ENCODE measurements at places on chromosomes 3 and 15. TPM values are rescaled to one million over a fixed set of nuclear protein-coding genes. Genes with fewer than 3 reads are reported as not detected.
A peak's percentile ranks its signal among the peaks of the same experiment; 100 is the strongest.

DNA sequence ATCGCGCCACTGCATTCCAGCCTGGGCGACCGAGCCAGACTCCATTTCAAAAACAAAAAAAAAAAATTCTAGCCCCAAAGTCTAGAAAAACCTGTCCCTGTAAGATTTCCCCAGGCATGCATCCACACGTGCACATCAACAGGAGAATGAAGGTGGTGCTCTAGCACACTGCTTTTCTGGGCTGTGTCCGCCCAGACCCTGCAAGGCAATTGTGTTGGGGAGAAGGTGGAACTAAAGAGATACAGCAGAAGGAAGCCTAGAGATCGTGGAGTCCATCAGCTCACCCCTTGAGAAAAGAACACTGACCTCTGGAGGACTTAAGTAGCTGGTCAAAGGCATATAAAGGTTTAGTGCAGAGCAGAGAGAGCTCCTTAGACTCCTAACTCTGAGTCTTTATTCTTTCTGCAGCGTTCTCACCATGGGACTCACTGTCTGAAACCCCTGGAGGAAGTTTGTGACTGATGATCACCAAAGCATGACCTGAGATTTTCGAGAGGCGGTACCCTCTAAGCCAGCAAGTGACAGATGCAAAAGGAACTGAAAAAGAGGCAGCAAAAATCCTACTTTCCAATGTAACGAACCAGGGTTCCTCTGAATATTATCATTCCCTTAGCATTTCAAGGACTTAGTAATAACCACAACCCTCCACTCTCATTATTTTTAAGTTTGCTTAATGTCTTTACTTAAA, 179.8 kb downstream of the MEX3B start:
- H3K4me3 ChIP-seq = no peak overlapping the region
- no peak overlapping the region for H3K27ac ChIP-seq
- no peaks in the 10 kb centered on the region for H3K4me1 ChIP-seq
- no peaks in the 10 kb centered on the region for H3K36me3 ChIP-seq

GRCh38 chr15:79728867-79729266, 167.9 kb downstream of the MTHFS start:
- no peaks in the 10 kb centered on the region for H3K36me3 ChIP-seq
- H3K4me1 ChIP-seq = no peaks in the 10 kb centered on the region
- H3K27me3 ChIP-seq = no peaks in the 10 kb centered on the region
- no peak overlapping the region for H3K27ac ChIP-seq

- DNase-seq = no peak
- peaks cover 94% of the 10 kb centered on the region for H3K36me3 ChIP-seq
- H3K27ac ChIP-seq = no peak overlapping the region
- H3K4me1 ChIP-seq = no peaks in the 10 kb centered on the region
- no peak overlapping the region for H3K4me3 ChIP-seq
- no peaks in the 10 kb centered on the region for H3K27me3 ChIP-seq
Observed at GRCh38 chr3:180961087-180961486, 28.4 kb downstream of the DNAJC19 start.

DNA sequence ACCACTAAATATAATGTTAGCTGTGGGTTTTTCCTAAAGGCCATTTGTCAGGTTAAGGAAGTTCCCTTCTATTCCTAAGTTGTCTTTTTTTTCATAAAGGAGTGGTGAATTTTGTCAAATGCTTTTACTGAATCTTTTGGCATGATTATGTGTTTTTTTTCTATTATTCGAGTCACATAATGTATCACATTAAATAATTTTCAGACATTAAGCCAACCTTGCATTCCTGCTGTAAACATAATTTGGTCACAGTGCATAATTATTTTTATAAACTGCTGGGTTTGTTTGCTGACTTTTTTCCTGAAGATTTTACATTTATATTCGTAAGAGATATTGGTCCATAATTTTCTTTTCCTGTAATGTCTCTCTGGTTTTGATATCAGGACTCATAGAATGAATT, 101.8 kb upstream of the SPRED1 start:
- H3K27ac ChIP-seq = no peak overlapping the region
- H3K4me1 ChIP-seq = no peaks in the 10 kb centered on the region
- H3K36me3 ChIP-seq = no peaks in the 10 kb centered on the region

DNA sequence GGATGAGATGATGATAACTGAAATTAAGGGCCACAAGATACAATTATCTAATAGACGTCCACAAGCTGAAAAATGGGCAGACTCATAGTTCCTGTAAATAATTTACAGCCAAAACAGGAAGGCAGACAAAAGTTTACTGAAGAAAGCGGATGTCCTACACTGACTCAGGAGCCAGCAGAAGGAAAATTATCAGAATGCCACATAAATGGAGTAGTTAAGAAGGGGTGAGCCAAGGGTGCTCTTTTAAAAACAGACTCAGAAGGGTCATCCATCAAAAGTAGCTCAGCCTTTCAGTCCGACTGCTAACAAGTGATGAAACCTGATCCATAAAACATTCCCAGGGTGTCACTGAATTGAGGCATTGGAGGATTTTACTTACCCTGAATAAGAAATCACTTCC, 39.8 kb downstream of the TUSC7 start:
- no peaks in the 10 kb centered on the region for H3K27me3 ChIP-seq
- no peaks in the 10 kb centered on the region for H3K36me3 ChIP-seq
- H3K4me3 ChIP-seq = no peak overlapping the region
- no peak for DNase-seq

- peaks cover 4% of the 10 kb centered on the region for H3K4me1 ChIP-seq
- H3K27ac ChIP-seq = no peak overlapping the region
- DNase-seq = no peak
Observed at GRCh38 chr3:154926721-154927120, 153.4 kb upstream of the MME start.

- peak overlapping the region; percentile 88 for H3K4me3 ChIP-seq
- peaks cover 35% of the 10 kb centered on the region for H3K4me1 ChIP-seq
- peak overlapping the region; percentile 94 for H3K27ac ChIP-seq
- peaks cover 22% of the 10 kb centered on the region for H3K36me3 ChIP-seq
- H3K27me3 ChIP-seq = no peaks in the 10 kb centered on the region
- DNase-seq = no peak
Observed at GRCh38 chr3:49166752-49167556, 823 bp upstream of the CCDC71 start.

DNA sequence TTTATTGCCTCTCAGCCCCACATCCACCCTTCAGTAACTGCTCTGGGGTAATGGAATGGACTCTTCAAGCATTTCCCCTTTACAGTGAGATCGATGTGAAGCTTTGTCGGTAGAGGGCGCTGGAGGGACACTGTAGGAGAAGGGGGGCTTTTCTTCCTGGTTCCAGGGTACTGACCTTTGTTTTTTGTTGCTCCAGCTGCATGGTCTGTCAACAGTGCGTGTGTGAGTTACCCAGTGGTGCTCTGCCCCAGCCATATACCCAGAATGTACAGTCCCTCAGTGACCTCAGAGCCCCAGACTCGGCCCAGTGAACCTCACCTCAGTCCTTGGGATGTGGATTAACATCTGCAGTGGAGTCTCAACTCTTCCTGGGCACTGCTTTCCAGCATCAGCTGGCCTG, 180.3 kb upstream of the TSC22D2 start:
- H3K27ac ChIP-seq = no peak overlapping the region
- H3K4me1 ChIP-seq = peaks cover 25% of the 10 kb centered on the region
- no peak overlapping the region for H3K4me3 ChIP-seq

GRCh38 chr3:185276415-185276814, 22.6 kb upstream of the EHHADH start:
- H3K4me1 ChIP-seq = no peaks in the 10 kb centered on the region
- H3K36me3 ChIP-seq = no peaks in the 10 kb centered on the region
- no peak overlapping the region for H3K4me3 ChIP-seq

- no peaks in the 10 kb centered on the region for H3K36me3 ChIP-seq
- H3K27me3 ChIP-seq = no peaks in the 10 kb centered on the region
- peaks cover 58% of the 10 kb centered on the region for H3K4me1 ChIP-seq
- no peak for DNase-seq
Observed at GRCh38 chr3:172152874-172153273, 113.5 kb downstream of the FNDC3B start.

GRCh38 chr3:38950581-38950980, 101.2 kb downstream of the SCN11A start:
- no peaks in the 10 kb centered on the region for H3K36me3 ChIP-seq
- DNase-seq = no peak
- H3K27ac ChIP-seq = no peak overlapping the region
- H3K4me1 ChIP-seq = no peaks in the 10 kb centered on the region

DNA sequence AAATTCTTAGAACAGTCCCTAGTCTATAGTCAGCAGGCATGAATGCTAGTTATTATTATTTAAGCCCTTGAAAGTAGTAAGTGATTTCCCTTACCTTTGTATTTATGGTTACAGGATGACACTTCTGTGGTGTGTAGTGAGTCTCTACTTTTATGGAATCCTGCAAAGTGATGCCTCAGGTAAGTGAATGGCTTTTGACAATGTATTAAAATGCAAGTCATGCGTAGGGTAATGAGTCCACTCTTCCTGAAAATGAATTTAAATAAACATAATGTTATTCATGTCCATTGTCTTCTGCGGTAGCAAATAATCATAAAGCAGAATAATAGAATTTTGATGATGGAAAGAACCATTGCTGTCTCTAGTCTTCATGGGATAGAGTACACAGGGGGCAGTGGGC, 50.3 kb downstream of the IL1RAP start:
- H3K4me1 ChIP-seq = peaks cover 6% of the 10 kb centered on the region
- H3K27ac ChIP-seq = no peak overlapping the region
- H3K27me3 ChIP-seq = no peaks in the 10 kb centered on the region
- H3K4me3 ChIP-seq = no peak overlapping the region

- DNase-seq = no peak
- H3K4me1 ChIP-seq = peaks cover 6% of the 10 kb centered on the region
- H3K27ac ChIP-seq = no peak overlapping the region
- peaks cover 5% of the 10 kb centered on the region for H3K36me3 ChIP-seq
- H3K27me3 ChIP-seq = no peaks in the 10 kb centered on the region
Observed at GRCh38 chr3:61601831-61602230, 40.5 kb downstream of the PTPRG start.

- no peak overlapping the region for H3K4me3 ChIP-seq
- H3K36me3 ChIP-seq = no peaks in the 10 kb centered on the region
- no peak for DNase-seq
- H3K27ac ChIP-seq = no peak overlapping the region
Observed at GRCh38 chr3:127081001-127081720, 98.2 kb downstream of the PLXNA1 start.

DNA sequence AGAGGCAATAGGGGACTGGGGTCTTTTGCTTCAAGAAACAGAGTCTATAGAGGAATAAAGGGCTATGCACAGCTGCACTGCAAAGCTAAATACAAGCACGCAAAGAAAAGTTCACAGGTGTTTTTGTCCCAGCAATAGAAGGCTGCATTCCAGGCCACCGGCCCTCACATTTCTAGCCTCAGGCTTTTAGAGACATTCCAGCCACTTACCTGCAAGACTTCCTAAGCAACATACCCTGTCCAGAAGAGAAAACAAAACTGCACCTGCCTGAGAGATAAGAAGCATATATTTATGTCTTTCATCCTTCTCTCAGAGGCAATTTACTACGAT, 220.5 kb downstream of the OPA1 start:
- no peak overlapping the region for H3K27ac ChIP-seq
- DNase-seq = no peak
- no peak overlapping the region for H3K4me3 ChIP-seq
- H3K4me1 ChIP-seq = peaks cover 5% of the 10 kb centered on the region

- H3K27me3 ChIP-seq = no peaks in the 10 kb centered on the region
- DNase-seq = no peak
- no peak overlapping the region for H3K27ac ChIP-seq
- no peaks in the 10 kb centered on the region for H3K36me3 ChIP-seq
- no peaks in the 10 kb centered on the region for H3K4me1 ChIP-seq
- no peak overlapping the region for H3K4me3 ChIP-seq
Observed at GRCh38 chr3:2577571-2577970, 478.9 kb downstream of the CNTN4 start.

- no peaks in the 10 kb centered on the region for H3K27me3 ChIP-seq
- H3K4me1 ChIP-seq = no peaks in the 10 kb centered on the region
- DNase-seq = no peak
- no peaks in the 10 kb centered on the region for H3K36me3 ChIP-seq
- H3K27ac ChIP-seq = no peak overlapping the region
- H3K4me3 ChIP-seq = no peak overlapping the region
Observed at GRCh38 chr3:182436547-182436946, 356.8 kb upstream of the ATP11B start.

DNA sequence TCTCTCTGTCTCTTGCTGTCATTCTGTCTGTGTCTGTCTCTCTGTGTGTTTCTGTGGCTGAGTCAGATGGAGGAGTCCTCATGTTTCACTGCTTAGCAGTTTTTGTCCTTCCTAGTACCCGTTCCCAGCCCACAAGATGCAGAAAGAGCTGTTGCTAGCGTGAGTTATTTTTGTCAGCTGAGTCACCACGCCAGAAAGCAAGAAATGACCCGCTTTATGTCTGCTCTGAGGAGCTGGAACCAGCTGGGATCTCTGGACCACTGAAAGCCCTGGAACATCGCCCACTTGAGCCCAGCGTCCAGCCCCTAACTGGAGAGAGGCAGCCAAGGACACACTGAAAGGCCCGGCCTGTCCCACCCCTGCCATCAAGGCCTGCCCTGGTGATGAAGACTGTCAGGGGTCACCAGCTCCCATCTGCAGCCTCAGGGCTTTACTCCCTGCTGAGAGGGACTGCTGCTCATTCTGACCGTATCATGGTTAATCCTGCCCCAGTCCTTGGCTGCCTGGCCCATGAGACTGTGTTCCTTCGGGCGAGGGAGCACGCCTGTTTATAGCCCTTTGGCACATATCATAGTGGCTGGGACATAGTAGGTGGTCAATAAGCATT, 101.7 kb upstream of the TPM1 start:
- DNase-seq = peak; percentile 94
- H3K36me3 ChIP-seq = no peaks in the 10 kb centered on the region
- H3K4me1 ChIP-seq = peaks cover 23% of the 10 kb centered on the region
- peak overlapping the region; percentile 79 for H3K27ac ChIP-seq
- H3K27me3 ChIP-seq = no peaks in the 10 kb centered on the region
- H3K4me3 ChIP-seq = no peak overlapping the region

DNA sequence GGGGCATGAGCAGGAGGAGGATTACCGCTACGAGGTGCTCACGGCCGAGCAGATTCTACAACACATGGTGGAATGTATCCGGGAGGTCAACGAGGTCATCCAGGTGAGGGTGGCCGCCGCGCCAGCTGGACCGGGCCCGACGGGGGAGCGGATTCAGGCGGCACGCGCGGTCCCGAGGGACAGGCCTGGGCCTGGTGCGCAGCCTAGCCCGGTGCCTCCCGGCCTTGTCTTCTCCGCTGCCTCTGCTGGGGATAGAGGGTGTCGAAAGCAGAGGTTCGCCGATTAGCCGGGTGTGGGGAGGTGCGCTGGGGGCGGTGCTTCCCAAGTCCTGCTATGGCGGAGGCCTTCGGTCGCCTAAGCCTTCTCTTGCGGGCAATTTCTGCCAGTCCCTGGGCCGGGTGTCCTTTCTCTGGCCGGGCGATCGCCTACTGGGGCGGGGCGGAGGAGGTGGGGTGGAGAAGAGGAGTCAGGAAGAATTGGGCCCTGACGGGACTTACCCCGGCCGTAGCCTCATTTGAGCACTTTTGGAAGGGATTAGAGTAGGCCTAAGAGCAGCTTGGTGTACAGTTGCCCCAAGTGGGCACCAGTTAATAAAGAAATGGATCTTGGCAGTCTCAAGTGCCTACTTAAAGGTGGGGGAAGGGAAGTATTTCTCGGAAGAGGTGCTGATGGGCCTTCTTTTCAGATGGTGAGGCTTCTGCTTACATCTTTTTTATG, 940 bp downstream of the ARIH1 start:
- peaks cover 50% of the 10 kb centered on the region for H3K4me1 ChIP-seq
- peak overlapping the region; percentile 100 for H3K27ac ChIP-seq
- peaks cover 26% of the 10 kb centered on the region for H3K36me3 ChIP-seq

- H3K27me3 ChIP-seq = no peaks in the 10 kb centered on the region
- H3K4me1 ChIP-seq = no peaks in the 10 kb centered on the region
- H3K4me3 ChIP-seq = no peak overlapping the region
- DNase-seq = no peak
Observed at GRCh38 chr3:113825090-113825489, 13.5 kb upstream of the GRAMD1C start.

The CCDC54 gene
- not detected for total RNA-seq

The SAMD7 gene
- total RNA-seq = not detected

The ERICH6 gene
- total RNA-seq = not detected

The TMEM212 gene
- total RNA-seq = not detected

The SEMA3G gene
- 16.6 TPM for total RNA-seq

The ACKR2 gene
- total RNA-seq = 7.5 TPM

Measured in esophagus muscularis mucosa (tissue), 4 donors.